Vagina (tissue), 2 donors: ENCODE measurements at places on chromosomes 1 and 21.

DNA sequence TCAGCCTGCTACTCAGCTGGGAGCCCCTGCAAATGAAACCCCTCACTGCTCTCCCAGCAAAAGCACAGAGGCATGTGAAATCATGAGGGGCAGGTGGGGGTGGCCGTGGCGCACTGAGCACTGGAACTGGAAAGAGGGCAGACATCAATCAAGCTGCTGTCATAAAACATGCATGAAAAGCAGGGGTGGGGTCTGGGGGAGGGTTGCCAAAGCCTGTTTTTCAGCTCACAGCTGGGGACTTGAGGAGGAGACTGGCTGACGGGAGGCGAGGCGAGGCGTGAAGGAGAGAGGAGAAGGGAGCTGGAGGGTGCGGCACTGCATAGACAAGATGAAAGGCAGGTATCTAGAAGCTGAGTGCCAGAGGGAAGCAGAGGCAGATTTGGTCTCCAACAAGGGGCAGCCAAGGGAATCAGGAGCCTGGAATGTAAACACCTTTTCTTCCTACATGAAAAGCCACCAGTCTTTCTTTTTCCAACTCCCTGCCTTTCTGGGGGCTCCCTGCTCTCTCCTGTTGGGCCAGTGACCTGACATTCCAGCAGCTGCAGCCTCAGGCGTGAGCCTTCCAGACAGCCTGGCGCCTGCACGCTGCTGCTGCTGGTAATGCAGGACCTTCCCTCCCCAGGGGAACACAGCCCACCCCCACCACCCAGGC lies 87.0 kb downstream of the NMNAT2 start:
- no peak for DNase-seq

DNA sequence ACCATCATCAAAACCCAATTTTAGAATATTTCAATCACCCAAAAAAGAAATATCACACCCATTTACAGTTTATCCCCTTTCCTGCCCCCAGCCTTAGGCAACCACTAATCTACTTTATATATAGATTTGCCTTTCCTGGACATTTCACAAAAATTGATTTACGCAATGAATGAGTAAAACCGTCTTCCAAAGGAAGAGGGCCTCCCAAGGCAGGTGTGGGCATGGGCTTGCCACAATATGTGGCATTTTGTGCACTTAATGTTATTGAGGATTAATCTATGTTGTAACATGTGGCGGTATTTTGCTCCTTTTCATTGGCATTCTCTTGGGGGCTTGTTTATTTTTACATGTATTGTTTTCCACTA lies 11.8 kb upstream of the BMP8B start:
- DNase-seq: no peak

- DNase-seq: no peak
Measured at GRCh38 chr1:218811497-218811896, 362.2 kb upstream of the LYPLAL1 start.

DNA sequence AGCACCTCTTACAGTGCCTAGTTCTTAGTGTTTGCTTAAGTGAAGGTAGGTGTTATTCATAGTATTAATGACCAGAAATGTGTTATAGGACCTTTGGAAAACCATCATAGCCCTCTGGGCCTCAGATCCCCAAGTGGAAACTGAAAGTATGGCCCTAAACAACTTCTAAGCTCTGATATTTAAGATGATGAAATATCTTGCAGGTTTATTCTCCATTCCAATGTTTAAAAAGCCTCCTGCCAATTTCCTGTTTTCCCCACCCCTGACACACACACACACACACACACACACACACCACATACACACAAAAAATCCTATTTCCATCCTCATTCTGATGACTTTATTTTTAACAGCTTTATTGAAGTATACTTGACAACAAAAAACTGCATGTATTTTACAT lies 108.2 kb downstream of the DIRAS3 start:
- no peak for DNase-seq

DNA sequence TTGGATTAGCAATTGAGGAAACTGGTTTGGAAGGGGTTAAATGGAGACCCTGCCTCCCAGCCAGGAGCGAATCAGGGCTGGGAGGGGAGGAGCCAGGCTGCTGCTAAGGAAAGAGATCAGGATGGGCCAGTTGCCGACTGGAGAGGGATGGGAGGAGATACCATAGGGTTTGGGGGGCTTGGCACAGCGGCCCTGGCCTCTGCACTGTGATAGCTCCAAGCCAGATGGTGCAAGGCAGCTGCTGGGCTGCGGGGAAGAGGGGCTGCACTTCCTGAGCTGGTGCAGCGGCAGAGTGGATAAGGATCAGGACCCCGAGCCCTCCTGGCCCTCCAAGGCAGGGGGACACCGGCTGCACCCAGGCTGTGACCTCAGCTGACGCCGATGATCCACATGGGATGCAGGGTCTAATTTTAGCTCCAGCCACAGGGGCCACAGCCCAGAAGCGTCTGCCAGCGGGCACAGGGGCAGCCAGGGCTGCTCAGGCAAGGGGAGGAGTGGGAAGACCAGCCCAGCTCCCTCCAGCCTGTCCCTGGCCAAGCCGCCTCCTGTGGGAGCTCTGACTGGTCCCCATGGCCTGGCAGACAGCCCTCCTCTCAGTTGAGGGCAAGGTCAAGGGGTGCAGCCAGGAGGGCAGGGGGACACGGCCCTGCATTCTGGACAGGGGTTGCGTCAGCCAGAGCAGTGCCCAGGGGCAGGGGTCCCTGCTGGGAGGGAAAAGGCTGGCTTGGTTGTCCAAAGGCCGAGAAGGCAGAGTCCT lies at the start of gene EXTL1:
Gene EXTL1, plus strand, starts transcription at position 129 of the 757 bp plus-strand sequence. CDS start 872 bp downstream, outside the sequence.
- DNase-seq: no peak

- DNase-seq: no peak
Measured at GRCh38 chr1:86846164-86846647, 67.7 kb downstream of the SELENOF start.

- no peak for DNase-seq
Measured at GRCh38 chr1:56872597-56872996, 18.0 kb downstream of the C8A start.

DNA sequence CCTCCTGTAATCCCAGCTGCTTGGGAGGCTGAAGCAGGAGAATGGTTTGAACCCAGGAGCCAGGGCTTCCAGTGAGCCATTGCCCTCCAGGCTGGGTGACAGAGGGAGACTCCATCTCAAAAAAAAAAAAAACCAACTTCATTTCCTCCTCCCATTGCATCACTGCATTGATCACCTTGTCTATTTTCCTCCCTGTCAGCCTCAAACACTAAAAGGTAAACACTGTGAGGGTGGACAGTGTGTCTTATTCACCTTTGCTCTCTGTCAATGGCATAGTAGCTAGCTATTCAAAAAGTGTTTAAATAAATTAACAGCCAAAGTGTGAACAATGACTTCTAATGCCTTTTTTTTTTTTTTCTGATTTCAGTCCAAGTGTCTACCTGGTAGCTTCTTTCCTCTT lies 13.4 kb upstream of the DESI2 start:
- no peak for DNase-seq

GRCh38 chr1:225908773-225909172 lies 15.3 kb downstream of the PYCR2 start:
- DNase-seq: no peak

GRCh38 chr1:33195556-33195955 lies 13.7 kb upstream of the TRIM62 start:
- no peak for DNase-seq

DNA sequence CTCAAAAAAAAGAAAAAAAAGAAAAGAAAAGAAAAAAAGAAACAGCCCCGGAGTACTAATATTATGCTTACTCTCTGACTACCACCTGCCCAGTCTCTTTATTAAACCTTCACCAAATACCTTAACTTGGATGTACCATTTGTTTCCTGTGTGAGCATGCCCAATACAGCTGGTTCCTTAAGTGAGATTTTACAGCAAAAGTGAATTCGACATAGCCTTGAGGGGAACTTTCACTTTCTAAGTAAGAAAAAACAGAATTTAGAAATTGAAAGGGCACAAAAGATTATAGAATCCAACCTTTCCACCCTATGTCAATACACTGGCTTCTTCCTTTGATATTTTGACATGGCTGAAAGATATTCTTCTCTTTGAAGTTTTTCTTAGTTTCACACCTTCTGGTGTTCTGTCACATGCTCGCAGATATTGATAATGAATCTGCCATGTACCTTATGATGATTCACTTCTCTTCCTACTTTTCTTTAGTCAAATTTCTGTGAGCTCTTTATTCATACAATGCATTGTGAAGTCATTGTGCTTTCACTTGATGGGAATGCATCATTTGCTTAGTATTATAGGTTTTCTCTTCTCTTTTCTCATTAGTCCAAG lies 5.2 kb upstream of the GIPC2 start:
- DNase-seq: no peak

DNA sequence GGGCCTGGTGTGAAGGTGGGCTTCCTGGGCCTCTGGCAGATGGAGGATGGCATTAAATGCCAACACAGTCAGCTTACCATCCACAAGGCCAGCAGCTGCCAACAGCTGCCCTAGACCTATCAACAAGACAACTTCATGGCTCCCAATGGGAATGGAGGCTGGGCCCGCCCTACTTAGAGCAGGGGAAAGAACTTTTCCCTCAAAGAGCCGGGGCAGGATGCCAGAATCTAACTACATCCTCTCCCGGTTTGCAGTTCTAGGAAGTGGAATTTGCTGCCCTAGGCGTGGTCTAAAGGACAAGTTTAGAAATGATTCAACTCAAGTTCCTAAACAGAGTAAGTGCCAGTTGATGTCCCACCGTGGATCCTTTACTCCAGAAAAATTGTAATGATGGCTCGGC lies 13.1 kb downstream of the ICMT start:
- no peak for DNase-seq

- DNase-seq: no peak
Measured at GRCh38 chr1:63774617-63775417, 1.0 kb downstream of the ROR1 start.

- no peak for DNase-seq
Measured at GRCh38 chr1:101188331-101188730, 48.5 kb upstream of the S1PR1 start.

DNA sequence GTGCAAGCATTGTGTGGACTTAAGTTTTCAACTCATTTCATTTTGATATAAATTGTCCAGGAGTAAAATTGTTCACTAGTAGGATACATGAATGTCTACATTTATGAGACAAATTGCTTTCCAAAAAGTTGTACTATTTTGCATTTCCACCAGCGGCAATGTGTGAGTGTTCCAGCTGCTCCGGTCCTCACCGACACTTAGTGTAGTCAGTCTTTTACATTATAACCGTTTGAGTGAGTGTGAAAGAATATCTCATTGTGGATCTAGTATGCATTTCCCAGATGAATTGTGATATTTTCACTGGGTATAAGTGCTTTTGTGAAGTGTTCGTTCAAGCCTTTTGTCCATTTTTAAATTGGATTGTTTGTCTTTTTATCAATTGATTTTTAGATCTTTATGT lies 111.5 kb upstream of the ARHGEF16 start:
- DNase-seq: no peak

DNA sequence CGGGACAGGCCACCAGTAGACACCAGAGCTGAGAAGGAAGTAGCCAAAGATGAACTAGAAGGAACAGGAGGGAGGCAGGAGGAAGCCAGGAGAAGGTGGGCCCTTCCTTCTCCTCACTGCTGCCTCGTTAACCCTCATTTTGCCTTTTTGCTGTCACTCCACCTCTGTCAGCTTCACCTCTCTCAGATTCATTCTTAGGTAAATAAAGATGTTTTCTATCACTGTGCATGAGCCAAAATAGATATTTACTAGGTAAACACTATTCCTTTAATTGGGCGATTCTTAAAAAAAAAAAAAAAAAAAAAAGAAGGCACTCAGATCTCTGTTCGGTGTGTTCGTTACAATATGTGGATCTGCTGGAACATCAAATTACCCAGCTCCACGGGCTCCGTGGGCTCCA lies 112.3 kb downstream of the GLUL start:
- no peak for DNase-seq

- DNase-seq: peak; percentile 92
Measured at GRCh38 chr1:117120774-117121588, 568 bp downstream of the TRIM45 start.

DNA sequence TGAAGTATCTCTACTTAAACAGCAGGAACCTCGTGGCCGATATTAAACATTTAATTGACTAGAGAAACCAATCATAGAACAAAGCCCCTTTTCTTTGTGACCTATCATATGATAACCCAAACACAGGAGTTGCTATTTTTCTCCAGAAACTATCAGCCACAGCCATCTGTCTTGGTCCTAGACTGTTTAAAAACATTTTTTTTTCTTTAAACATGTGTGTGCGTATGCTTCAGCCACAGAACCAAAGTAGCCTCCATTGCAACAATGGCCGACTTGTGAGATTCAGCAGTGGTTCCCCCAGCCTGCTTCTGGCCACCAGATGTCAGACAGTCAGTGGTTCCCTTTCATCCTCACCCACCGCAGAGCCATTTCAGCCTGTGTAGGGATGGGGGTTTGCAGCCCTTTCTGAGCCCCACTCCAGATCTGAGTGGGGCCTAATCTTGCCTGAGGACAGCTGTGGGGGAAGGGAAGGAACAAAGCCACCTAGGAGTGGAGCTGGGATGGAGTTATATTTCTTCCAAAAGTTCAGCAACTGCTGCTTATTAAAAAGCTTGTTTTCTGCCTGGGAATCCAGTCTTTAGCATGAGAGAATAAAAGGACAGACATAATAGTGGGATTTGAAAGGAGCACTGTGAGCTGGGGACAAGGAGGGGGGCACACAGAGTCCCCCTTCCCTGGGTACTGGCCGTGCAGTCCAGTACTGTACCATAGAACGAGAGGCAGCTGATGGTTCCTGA lies 11.7 kb upstream of the IGSF3 start:
- peak; percentile 72 for DNase-seq

DNA sequence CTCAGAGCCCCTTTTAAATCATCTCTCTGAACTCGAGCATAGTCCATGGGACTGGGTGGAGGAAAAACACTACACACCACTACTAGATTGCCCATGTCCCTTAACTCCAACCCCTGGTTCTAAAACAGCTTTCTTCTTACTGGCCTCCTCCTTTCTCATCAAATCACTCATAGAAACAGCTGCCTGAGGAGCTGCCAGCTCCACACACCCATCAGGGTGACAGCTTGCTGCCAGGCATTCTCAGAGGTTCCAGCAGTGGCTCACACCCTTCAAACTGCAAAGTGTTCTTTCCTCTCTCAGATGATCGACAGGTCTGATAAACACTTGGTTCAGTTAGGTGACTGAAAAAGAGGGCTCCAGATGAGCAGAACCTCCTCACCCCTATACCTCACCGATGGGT lies 543.0 kb upstream of the PLXNA2 start:
- no peak for DNase-seq

- DNase-seq: no peak
Measured at GRCh38 chr1:17168091-17168876, 36.6 kb upstream of the PADI1 start.

GRCh38 chr1:95388031-95388430 lies 154.0 kb downstream of the RWDD3 start:
- no peak for DNase-seq
